Fibroblast of pulmonary artery (primary cell): ENCODE measurements at places on chromosomes 2 and 18.
A peak's percentile ranks its signal among the peaks of the same experiment; 100 is the strongest.

- no peak for DNase-seq
These were observed 362.3 kb upstream of the KCNJ3 start for GRCh38 chr2:154336201-154336600.

GRCh38 chr2:123434546-123435395, 590.3 kb upstream of the CNTNAP5 start:
- no peak for DNase-seq

DNA sequence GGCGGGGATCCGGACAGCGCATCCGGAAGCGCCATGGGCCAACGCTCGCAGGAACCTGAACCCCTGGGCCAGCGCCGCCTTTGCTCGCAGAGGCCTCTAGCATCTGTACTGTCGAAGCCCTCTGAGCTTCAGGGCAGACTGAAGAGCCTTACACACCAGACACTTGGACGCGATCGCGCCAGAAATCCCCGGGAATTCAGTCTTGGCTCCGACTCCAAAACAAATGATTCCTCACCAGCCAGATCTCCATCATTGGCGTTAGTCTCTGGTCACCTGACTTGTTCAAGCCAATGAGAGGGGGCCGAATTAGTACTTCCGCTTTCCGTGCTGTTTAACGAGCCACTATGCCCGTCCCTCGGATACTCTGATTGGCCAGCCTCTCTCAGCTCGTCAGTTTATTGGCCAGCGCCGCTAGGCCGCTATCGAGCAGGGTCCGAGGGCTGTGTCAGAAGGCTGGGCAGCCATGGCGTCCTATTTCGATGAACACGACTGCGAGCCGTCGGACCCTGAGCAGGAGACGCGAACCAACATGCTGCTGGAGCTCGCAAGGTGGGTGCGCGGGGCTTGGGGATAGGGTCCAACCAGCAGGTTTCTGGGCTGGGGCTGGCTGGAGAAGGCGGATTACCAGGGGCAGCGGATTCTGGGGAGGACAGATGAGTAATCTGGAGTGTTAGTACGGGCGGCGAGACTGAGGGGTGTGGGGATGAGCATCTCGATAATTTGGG, at the start of gene RNF181:
Gene RNF181 (plus strand): TSS at position 445 of the 725 bp plus-strand sequence. CDS start 19 bp downstream, at position 464.
- DNase-seq, result peak; percentile 99

DNA sequence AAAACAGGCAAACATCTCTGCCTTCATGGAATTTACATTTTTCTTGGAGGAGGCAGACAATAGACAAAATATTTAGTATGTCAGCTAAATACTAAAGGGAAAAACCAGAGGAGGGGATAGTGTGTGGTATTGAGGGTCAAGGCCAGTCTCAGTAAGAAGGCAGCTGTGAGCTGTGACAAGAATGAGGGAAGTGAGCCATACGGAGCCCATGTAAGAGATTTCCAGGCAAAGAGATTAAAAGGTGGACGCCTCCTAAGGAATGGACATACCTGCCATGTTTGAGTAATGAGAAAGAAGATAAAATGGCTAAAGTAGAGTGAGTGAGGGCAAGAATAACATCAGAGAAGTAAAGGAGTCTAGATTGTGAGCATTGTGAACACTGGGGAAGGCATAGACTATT, 2.2 kb upstream of the SCN2A start:
- DNase-seq, result no peak

DNA sequence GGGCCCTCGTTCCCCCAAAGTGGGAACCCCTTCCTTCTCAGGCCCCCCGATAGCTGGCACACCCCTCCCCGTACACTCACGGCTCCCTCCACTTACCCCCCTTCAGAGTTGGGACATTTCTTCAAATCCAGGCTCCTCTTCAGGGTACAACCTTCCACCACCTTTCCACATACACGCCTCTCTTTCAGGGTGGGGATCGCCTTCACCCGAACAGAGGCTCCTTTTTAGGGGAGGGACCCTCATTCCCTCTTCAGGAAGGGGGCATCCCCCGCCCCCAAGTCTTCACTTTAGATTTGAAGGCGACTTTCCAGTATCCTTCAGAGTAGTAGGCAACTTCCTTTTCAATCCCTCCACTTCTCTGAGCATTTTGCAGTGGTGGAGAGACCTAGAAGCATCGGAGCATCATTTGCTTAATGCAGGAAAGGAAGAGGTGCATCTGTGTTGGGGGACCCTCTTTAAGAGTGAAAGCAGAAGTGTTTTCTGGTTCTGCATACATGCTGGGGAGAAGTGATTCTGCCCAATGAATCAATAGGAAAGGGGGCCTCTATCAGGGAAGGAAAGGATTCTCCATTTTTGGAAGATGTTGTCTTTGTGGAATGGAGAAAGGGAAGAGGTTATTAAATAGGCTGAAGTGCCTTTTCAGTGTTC, 845 bp downstream of the EML4 start:
- DNase-seq, result no peak

- DNase-seq, result peak; percentile 35
These were observed 373.4 kb downstream of the LPIN1 start for GRCh38 chr2:12119841-12120240.

- no peak for DNase-seq
These were observed 7.5 kb upstream of the MCFD2 start for GRCh38 chr2:46923041-46923528.

DNA sequence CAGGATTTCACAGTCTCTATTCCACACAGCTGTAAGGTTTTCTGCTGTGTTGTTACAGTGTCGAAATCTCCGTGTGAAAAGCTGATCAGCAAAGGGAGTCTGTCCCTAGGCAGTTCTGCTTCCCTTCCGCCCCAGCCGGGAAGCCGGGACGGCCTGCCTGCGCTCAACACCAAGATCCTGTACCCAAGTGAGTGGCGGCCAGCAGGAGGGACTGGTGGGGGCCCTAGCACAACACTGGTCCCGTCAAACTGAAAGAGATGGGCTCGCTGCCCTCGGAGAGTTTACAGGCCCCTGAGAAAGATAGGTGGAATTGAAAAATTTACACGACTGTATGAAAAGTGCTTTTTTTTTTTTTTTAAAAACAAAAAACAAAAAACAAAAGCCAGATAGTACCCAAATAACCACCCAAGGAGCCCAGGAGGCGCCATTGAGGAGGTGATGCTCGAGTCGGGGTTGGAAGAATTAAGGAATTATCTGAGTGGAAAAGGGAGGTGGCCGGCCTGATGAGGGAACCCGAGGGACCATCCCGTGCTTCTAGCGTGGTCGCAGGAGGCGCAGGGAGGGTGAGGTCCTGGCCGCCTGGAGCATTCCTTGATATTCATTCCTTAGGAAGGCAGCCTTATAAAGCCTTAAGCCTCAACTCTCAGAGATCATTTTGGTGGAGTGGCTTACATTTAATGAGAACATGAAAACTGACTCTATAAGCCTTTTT, 96.7 kb downstream of the DGKD start:
- no peak for DNase-seq

- DNase-seq, result peak; percentile 70
These were observed 126.9 kb upstream of the ZNF516 start for GRCh38 chr18:76621782-76622495.

- DNase-seq, result peak; percentile 71
These were observed 22.0 kb downstream of the SAG start for GRCh38 chr2:233329489-233330135.

GRCh38 chr2:180742801-180743200, 237.6 kb upstream of the UBE2E3 start:
- DNase-seq, result peak; percentile 58

DNA sequence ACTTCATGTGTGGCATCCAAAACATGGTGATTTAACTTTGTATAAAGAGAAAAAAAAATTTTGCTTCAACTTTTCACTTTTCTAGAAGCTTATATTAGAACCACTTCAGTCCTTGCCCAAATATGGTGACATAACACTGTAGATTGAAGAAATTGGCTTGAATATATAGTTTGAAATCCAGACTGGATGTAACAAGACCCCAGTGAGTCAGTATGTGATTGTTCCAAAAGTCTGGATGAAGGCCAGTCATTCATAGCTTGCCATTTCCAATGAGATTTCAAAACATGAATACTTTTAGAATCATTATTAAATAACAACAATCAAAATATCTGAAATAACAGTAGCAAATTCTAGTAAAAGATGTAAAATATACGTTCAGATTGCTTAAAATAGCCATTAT, 104.8 kb upstream of the FN1 start:
- DNase-seq, result peak; percentile 98

DNA sequence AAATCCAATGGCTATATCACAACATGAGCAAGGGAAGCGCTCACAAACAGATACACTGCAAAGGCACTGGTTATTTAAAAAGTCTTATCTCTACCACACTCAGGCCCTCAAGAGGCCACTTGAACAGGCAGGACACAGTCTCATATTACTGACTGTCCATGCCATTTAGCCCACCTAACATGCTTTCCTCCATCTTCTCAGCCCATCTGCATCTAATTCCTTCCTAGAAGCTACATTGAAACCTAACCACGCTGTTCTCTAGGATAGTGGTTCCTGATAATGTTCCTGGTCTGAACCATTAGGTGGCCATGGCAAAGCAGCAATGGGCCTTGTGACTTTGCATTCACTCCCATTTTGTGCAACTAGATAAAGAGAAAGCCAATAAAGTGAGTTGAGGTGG, 22.5 kb upstream of the NEB start:
- DNase-seq, result no peak

GRCh38 chr2:201114350-201114749, 1.6 kb upstream of the CFLAR start:
- DNase-seq, result no peak

DNA sequence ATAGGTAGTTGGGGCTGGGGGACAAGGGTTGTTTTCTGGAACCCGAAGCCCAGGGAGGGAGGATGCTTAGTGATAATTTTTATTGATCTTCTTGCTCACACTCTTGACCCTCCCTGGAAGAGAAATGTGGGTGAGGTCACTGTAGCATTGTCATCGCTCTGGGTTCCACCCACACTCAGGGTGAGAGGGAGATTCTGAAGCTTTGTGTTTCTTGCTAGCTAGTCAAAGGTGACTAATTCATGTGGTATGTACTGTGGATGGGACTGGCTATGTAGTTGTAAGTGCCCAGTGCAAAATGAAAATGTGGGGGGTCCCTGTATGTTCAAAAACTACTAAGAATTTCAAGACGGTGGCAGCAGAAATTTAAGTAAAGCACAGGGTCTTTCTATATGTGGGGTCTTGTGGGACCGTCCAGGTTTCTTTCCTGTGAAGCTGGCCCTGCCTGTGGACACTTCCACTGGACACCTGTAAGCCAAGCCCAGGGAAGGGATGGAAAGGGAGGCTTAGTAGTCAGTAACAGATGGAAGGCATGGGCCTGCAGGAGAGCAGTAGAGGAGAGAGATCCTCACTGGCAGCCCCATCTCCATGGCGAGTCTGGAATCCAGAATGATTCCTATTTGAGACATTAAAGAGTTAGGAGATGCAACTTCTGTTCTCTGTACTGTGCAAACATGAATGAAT, 35.0 kb downstream of the TSN start:
- peak; percentile 89 for DNase-seq

DNA sequence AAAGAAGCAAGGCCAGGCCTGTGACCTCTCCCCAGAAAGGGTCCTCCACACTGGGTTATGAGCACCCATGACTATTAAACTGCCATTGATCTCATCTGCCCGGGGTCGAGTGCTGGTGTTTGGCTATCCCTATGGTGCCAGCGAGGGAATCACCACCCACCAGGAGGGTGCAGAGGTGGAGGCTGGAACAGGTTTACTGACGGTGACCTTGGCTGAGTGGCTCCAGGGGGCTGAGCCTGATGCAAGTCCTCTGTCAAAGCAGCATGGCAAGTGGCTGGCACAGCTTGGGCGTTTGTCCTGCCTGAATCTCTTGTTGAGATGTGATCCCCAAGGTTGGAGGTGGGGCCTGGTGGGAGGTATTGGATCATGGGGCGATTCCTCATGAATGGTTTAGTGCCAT, 196.4 kb upstream of the HDAC4 start:
- DNase-seq, result no peak

GRCh38 chr2:1557467-1557820, 144.2 kb downstream of the TPO start:
- DNase-seq, result no peak

DNA sequence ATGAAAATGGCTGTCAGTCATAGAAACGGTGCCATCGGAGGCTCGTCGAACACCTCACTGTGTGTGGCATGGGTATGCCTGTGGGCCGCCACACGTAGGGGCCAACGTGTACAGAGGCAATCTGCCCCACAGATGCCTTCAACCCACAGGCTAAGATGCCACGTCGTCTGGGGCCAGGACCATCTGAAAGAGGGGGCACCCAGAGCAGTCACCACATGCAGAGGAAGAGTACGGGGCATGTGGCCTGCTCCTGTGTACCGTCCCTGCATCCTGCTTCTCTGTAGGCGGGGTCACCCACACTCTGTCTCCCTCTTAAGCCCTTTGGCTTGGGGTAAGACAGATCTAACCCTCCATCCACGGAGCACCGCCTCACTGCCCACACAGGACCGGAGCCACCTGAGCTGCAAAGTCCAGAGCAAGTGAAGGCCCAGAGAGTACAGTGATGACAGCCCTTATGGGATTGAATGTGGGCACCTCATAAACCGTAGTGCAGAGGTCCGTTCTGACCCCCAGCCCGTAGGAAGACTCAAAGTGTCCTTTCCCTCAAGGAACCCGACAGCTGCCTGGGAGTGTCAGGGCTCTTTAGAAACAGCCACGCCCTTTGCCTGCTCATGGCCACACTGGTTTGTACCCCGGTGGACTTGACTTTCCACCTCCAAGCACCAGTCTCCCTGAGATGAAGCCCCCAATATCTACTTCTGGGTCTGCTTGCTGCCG, 66.2 kb downstream of the TWIST2 start:
- no peak for DNase-seq

DNA sequence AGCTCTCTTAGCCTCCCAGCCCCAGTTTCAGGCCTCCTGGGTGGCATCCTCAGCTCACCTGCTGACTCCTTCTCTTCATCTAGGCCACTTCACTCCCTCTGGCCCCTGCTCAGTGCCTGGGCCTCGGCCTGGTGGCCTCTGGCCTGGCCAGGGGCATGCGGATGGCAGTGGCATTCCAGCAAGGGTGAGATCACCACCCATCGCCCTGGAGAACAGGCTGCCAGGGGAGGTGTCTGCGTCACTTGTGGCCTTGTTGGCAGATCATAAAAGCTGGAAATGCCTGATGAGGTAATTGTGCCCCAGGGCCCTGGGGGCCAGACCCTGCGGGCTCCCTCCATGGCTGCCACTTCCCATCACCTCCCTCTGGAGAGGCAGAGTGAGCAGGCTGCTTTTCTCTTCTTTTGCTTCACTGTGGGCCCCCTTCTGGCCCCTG, 72.5 kb upstream of the SMAD2 start:
- DNase-seq, result peak; percentile 59

- DNase-seq, result peak; percentile 57
These were observed 5.1 kb upstream of the MIB1 start for GRCh38 chr18:21735452-21736015.

- DNase-seq, result no peak
These were observed 199.5 kb downstream of the OSR1 start for GRCh38 chr2:19158896-19159295.

- DNase-seq, result peak; percentile 74
These were observed 112.8 kb downstream of the CELF4 start for GRCh38 chr18:37452682-37453385.

- DNase-seq, result peak; percentile 35
These were observed 12.8 kb downstream of the EIF2AK2 start for GRCh38 chr2:37143974-37144373.

DNA sequence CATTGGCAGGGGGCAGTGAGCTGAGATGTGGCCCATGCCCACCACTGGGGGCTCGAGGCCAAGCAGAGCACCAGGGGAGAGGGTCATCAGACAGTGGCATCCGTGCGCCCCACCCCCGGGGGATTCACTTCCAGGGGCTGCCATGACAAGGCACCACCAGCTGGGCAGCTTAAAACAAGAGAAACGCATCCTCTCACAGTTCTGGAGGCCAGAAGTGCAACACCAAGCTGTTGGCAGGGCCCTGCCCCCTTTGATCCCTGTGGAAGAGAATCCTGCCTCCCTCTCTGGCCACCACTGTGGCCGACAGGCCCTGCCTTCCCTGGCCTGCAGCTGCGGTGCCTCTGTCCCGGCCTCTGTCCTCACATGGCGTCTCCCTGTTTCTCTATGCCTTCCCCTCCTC, 187.7 kb upstream of the ID2 start:
- no peak for DNase-seq

- no peak for DNase-seq
These were observed 134.2 kb downstream of the CBLN2 start for GRCh38 chr18:72409903-72410302.
